ENCODE measurements at places on chromosomes 12 and 14.

- DNase-seq, result peak; percentile 59
Measured at GRCh38 chr14:96741151-96741977, 55.8 kb upstream of the VRK1 start.

- no peak for DNase-seq
Measured at GRCh38 chr12:95986635-95987570, 9.2 kb downstream of the HAL start.

DNA sequence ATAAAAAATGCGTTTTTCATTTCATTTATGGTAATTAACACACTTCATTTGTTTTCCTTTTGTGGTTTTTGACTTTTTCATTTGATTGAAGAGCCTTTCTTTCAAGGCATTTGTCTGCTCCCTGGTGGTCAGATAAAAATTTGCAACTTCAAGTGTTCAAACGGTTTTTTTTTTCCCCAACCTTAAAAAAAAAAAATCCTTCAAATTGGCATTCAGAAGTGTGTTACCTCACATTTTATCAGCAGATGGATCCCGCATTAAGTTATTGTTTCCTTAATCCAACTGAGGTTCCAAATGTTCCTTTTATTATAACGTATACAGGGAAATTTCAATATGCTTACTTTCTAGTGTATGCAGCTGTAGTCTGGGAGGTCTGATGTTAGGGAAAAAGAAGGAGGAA lies 47.2 kb downstream of the MYF5 start:
- DNase-seq, result no peak

DNA sequence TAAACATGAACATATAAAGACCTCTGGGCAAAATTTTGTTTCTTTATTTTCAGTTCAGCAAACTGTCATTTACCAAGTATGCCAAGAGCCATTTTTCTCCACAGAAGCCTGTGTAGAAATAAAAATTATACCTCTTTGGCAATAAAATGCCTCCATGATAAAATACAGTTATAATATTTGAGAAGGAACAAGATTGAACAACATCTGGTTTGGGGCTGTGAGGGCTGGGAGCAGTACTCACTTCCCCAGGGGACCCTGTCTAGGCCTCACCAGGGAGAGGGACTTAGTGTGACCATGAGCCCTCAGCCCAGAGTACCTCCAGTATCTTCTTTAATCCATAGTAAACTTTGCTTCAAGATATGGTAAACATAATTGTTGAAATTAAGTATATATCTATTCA lies 65.1 kb downstream of the DAAM1 start:
- no peak for DNase-seq

GRCh38 chr14:33699300-33699983 lies 251.4 kb downstream of the EGLN3 start:
- DNase-seq, result no peak

DNA sequence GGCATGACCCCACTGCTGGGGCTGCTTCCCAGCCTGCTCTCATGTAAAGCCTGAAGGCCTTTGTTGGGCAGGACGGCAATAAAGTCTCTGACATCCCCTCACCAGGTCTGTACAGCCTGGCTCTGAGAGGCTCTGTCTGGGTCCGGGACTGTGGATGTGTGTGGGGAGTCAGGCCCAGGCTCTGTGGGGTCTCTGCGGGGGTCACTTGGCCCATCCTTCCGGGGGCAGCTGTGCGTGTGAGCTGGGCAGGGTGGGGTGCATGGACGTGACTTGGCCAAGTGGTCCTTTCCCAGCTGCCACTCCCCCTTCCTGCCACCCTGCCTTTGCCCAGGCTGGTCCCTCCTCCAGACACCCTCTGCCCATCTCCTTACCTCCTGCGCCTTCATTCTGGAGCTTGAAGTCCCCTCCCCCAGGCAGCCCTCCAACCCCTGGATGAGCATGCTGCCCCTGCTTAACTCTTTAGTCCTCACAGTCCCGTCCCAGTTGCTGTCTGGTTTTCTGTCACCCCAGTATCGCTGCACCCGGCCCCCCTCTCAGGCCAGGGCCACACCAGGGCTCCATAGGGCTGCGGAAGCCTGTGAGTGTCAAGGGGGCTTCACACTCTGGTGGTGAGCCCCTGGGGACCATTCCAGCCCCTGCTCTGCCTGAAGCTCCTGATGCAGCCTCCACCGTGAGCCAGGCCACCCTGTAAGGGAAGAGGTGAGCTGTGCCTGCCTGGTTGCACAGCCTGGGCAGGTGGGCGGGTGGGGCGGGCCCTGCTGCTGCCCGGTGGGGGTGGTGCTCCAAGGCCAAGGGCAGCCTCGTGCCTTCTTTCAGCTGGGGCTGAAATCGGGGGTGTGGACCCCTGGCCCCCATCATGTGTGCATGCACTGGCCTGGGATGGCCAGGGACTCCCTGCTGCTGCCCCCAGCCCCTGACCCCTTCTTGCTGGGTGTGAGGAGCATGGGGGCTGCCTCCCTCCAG lies 25.5 kb upstream of the KIF26A start:
- peak; percentile 73 for DNase-seq

DNA sequence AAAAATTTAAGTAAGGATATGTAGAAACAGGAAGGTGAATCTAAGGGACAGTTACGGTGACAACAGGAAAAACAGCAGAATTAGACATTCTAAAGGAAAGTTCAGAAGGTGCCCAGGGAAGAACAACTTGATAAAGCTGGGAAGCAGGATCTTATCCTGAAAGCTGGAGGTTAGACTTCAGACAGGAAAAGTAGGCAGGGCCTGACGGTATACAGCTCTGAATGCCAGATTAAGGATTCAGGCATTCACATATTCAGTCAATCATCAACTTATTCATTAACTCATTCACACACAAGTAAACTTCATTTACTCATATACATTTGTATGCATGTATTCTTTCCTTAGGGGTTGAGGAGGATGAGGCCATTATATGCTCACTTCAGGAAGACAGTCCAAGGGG lies 81.3 kb downstream of the RALGAPA1 start:
- no peak for DNase-seq

DNA sequence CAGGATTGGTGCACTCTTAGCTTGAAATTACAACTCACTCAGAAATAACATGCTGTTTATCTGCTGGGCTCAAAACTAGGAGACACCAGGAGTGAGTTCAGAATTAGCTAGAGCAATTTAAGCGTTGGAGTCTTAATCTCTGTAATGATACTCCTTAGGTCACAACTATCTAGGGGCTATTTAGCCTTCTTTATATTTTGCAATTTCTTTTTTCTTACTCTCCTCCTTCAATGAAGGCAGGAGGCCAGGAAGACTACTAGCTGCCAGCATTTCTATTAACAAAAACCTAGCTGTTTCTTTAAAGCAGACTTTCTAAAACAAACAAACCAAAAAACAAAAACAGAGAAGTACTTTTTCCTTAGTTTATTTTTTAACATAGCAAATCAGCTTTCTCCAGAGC lies 226.2 kb downstream of the TRHDE start:
- no peak for DNase-seq

GRCh38 chr12:77954206-77954555 lies 123.5 kb downstream of the NAV3 start:
- no peak for DNase-seq

DNA sequence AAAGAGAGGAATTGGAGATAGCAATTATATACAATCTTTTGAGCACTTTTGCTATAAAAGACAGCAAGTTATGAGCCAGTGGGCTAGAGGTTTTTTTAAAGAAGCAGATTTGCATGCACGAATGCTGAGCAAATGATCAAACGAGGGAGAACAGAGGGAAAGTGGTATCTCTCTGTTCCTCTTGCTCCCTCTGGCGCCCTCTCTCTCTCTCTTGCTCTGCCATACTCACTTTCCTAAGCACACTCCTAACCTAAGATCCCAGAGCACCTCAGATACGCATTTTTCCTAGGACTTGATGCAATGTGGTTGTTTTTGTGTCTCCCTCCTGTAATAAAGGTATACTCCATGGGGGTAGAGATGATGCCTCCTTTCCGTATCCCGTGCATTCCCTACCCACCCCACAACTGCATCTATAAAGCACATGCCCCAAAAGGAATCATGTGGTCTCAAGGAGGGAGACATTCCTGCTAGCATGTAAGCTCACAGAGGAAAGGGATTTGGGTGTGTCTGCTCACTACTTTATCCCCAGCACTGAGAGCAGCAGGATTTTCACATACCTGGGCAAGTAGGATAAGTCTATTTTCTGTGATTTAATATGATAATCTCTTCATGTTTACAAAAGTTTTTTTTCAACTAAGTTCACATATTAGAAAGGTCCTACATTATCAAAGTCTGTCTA lies 270.2 kb downstream of the SSPN start:
- DNase-seq, result no peak

- DNase-seq, result no peak
Measured at GRCh38 chr12:100391856-100392255, 35.0 kb downstream of the SLC17A8 start.

GRCh38 chr12:124852911-124853427 lies 10.7 kb downstream of the SCARB1 start:
- no peak for DNase-seq

DNA sequence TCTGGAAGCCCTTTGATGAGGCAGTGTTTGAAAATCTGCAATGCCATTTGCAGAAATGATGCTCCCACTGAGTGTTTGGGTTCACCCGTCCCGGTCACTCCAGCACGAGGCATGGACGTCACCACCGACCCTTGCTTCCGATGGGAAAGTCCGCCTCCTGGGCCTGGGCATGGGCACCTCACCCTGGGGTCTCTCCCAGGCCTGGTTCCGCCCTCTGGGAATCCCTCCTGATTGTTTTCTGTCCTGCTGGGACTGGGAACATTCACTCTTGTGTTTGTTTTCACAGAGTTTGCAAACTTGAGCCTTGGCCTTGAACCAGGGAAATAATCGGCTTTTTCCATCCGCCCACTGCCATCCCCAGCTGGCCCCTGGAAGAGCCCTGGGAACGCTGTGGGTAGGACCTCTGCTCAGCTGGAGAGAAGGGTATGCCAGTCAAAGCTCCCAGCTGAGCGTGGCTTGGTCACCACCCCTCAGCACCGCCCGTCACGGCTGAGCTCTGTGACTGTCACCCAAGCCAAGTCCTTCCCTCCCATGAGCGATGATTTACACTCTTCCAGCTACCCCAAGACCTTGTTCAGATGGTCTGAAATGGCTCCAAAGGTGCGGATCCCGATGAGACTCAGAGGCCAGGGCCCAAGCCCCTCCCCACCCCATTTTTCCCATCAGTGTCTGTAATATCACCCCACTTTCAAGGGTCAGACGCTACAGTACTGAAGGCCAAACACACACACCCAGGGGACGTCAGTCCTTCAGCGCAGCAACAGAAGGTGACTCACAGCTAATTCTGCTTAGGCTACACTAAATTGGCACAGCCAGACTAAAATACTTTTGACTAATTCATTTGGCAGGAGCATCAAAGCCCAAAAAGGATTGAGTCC lies 34.1 kb upstream of the FZD10 start:
- peak; percentile 48 for DNase-seq

DNA sequence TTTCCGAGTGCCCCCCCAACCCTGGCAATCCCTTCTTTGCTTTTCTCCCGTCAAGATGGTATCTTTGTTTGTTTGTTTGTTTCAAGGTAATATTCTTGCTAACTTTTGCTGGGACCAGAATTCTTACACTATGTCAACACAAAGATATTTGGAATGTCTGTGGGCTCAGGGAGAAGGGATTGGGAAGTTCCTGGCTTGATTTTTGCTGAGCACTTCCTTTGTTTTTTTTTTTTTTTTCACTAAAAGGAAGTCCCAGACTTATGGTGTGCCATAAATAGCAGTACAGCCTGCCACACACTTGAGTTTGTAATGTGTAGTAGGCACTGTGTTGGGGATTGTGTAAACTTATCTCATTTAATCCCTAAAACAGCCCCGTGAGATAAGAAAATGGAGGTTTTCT lies 11.2 kb upstream of the RNU6-7 start:
- no peak for DNase-seq

GRCh38 chr14:32417956-32418552 lies 89.0 kb downstream of the AKAP6 start:
- DNase-seq, result no peak

DNA sequence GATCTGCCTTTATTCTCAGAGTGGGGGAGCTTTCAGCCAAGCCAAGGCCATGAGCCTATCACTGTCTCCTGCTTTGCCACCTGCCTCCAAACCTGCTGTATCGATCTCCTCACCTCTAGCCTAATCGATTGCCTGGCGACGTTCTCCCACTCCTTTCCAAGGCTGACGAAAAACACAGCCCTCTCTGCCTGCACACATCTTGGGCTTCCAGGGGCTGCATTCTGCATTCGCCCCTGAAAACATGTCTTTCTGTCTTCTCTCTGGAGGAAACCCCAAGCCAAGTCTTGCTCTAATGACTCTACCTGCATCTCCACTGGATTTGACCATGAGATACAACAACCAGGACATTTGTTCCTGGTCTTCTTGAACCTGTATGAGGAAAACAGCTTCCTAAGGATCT lies 540.7 kb downstream of the BCL11B start:
- no peak for DNase-seq

DNA sequence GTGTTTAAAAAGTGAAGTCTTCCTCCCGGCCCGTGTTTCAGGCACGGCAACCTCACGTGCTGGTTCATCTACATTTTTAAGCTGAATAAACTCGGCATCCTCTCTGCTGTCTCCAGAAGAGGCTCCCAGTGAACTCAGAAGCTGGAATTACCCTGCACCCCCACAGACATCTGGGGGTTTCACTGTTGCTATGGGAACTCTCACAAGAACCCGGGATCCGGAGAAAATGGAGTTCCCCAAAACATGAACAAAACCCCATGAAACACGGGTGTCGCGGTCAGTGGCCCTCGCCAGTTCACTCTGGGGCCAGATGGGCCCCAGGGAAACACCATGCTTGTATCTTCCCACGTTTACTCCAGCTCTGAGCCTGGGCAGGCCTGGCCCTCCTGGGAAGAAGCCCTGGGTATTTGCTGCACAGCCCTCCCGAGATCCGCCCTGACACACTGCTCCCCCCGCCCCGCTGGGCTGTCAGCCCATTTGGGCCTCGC lies 143.7 kb downstream of the PIWIL1 start:
- DNase-seq, result no peak

DNA sequence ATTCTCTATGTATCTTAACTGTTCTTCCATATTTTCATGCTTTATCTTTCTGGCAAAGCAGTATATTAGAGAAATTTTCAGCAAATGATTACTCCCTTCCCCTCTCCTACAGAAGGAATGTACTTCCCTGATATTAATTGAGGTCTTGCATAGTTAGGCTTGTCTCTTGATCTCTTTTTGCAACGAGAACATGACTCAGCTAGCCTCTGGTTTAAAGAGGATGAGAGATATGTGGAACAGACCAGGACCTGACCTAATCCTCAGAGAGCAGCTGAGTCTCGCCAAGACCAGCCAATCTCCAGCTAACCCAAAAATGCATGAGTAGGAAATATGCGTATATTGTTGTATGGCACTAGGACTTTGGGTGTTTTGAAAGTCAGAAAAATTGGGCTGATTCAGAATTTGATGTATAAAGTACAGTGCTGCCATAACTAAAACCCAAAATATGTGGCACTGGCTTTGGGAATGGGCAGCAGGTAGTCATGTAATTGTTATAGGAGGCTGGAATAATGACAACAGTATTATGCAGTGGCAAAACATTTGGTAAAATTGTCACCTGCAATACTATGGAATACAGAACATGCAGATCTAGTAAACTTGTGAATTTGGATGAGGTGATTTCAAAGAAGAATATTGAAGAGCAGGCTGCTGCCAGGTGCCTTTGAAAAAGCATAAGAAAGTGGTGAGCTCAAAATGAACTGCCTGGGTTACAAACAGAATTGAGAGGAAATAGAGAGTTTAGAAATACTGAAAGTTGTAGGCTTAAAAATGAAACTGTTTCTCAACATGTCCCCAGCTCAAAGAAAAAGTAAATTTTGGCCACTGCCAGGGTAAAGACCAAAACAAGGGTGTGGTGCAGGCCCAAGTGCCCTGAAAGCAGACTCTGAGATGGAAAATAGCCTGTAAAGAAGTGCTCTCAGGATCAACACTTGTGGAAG lies 9.3 kb upstream of the USP15 start:
- no peak for DNase-seq
